NCI-H2107 (cell line): ENCODE measurements at places on chromosomes 2 and 18.

GRCh38 chr18:27661320-27662018, 476.4 kb upstream of the CHST9 start:
- no peak for DNase-seq

- no peak for DNase-seq
Measured at GRCh38 chr18:35417223-35417622, 40.1 kb upstream of the ZNF396 start.

DNA sequence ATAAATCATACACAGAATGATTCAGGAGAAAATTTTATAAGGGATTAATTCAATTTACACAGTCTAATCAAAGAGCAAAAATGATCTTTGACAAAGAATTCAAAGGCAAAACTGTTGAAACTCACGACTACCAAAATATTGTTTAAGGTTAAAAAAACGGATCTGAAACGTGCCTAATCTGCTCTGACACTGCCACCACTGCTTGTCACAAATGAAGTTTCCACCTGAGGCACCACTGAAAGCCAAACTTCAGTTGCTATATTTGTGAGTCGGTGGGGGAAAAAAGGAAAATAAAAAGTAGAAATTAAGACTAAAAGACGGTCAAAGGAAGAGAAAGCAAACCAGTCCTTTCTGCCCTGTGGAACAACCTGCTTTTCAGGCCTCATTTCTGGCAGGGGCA, 140.6 kb upstream of the DNMT3A start:
- no peak for DNase-seq

DNA sequence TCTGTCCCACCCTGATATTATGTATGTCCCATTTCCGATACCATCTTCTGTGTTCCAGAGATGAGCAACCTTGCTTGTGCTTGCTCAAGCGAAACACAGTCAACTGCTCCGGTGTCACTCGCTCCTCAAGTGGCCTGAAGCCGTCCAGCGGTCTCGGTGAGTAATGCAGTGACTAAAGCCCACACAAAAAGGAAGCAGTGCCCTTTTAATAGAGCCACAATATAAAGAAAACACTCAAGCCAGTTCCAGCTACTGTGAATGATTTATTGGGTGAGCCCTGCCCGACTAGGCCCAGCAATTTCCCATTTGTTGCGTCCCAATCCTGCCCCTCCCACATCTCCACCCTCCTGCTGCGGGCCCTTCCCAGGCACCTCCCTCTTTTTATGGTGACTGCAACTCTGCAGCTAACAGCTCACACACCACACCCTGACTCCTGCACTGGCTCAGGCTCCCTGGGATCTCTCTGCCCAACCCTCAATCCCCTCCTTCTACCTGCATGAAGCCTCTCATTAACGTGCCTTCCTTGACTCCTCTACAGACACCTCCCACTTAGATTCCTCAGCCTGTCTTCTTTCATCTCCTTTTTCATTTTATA, 44.2 kb upstream of the DSC1 start:
- DNase-seq = no peak

DNA sequence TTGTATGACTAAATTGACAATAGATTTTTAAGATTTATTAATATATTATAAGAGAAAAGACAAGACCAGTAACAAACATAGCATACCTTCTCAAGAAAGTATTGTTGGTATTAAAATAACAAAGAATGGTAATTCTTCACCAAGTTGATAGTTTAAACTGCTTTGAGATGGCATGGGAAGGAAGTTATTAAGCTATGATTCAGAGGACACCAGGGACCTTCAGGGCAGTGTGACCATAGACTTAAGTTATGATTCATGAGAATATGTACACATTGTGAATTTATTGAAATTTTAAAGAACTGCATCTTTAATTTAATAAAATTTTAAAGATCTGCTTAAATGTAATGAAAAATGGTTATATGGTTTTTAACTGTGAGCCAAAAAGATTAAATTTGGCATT, 205.7 kb downstream of the DSEL start:
- no peak for DNase-seq

DNA sequence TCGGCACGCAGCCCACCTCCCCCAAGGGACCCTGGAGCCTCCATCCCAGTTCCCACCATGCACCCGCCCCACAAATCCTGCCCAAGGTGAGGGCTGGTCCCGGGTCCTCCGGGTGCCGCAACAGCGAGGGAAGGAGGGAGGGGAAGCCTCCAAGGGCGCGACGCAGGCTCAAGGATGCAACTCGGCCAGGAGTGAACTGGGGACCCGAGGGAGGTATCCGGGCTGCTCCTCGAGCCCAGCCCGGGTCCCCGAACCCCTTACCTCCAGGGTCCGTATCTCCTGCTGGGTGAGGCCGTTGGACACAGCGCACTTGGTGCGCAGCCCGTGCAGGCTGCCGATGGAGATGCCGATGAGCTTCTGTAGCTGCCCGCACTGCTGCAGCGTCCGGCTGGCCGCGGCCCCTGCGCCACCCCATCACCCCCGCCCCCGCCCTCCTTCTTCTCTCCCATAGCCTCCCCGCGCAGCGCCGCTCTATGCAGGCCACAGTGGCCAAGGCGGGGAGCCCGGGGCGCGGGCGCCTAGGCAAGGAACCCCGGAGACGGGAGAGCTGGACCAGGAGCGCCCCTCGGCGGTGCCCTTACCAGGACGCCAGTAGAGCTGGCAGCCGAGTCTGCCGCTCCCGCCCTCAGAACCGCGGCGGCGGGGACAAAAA, 124.1 kb downstream of the ANKRD30BL start:
- no peak for DNase-seq

GRCh38 chr18:48360376-48361021, 48.7 kb downstream of the ZBTB7C start:
- no peak for DNase-seq

- DNase-seq = no peak
Measured at GRCh38 chr18:69839497-69839896, 108.2 kb downstream of the CD226 start.

GRCh38 chr2:233542507-233542906, 24.1 kb downstream of the USP40 start:
- DNase-seq = no peak

DNA sequence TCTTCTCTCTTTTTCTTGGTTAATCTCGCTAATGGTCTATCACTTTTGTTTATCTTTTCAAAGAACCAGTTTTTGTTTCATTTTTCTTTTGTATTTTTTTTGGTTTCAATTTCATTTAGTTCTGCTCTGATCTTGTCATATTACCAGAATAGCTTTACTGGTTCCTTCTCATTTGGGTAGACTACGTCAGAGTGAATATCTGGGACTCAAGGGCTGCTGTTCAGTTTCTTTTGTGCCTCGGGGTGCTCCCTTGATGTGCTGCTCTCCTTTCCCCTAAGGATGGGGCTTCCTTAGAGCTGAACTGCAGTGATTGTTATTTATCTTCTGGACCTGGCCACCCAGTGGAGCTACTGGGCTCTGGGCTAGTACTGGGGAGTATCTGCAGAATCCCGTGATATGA, 29.4 kb upstream of the IL1RN start:
- no peak for DNase-seq

DNA sequence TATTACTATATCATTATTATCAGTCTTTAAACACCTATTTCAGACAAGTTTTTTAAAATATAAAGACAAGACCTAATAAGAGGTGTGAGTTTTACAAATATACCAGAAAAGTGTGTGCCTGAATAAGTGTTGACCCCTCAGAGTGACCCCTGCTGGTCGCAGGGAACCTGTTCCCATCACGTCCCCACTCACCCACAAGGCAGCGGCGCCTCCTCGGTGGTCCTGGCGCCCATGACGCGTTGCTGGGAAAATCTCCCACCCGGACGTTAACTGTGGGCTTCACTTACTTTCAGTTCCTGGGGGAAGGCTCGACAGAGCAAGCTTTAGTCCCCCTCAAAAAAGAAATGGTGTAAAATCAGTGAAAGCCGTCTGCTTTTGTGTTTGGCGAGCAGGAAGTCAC, 93.5 kb downstream of the TMEM18 start:
- no peak for DNase-seq

- no peak for DNase-seq
Measured at GRCh38 chr2:62871506-62871905, 166.0 kb downstream of the EHBP1 start.

DNA sequence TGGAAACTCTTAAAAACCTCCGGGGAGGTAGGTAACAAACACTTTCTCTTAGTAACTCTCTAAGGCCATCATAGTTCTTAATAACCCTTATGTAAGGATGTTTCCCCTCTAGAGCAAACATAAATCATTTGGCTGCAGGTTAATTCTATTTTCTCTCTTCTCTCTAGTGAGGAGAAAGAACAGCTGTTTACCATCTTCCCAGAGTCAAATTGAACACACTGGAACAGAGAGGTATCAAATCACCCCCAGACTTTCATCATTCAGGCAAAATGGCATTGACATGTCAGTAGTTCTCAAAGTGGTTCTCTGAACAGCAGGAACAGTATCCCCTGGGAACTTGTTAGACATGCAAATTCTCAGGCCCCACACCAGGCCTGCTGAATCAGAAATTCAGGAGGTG, 240.7 kb downstream of the MEIS1 start:
- no peak for DNase-seq

- DNase-seq = no peak
Measured at GRCh38 chr18:2410688-2411087, 160.6 kb downstream of the METTL4 start.

DNA sequence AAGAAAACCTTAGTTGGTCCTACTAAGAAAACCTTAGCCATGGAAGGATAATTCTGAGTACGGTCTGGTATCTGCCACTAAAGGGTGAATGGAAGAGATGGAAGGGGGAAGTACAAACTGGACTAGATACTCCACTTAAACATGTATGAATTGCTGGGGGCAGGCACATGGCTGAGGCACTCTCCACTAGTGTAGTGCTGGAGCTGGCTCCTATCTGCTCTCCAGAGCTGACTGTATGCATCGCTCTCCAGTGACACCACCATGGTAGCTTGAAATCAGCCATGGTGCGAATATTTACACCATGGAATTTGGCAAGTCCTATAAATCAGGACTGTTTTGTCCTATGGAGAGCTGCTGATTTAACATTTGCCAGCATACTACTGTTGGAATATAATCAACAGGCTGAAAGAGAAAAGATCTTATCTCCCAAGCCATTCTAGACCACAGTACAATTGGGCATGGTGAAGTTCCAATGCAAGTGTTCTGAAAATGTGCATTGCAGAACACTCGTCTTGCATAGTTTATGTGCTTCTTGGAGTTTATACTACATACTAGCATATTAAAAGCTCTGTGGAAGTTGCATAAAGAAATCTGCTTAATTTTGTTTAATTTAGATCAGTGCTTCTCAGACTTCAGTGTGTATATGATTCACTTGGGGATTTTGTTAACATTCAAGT, 277.4 kb downstream of the TDRD15 start:
- no peak for DNase-seq

GRCh38 chr2:14552286-14552685, 80.2 kb upstream of the LRATD1 start:
- DNase-seq = no peak
